Mesendoderm (in vitro differentiated cells): ENCODE measurements at places on chromosomes 6 and 20.

GRCh38 chr6:38057994-38058393, 238.5 kb downstream of the ZFAND3 start:
- no peak for DNase-seq

- no peak for DNase-seq
These were observed 264.9 kb downstream of the TBC1D7 start for GRCh38 chr6:13063300-13063918.

DNA sequence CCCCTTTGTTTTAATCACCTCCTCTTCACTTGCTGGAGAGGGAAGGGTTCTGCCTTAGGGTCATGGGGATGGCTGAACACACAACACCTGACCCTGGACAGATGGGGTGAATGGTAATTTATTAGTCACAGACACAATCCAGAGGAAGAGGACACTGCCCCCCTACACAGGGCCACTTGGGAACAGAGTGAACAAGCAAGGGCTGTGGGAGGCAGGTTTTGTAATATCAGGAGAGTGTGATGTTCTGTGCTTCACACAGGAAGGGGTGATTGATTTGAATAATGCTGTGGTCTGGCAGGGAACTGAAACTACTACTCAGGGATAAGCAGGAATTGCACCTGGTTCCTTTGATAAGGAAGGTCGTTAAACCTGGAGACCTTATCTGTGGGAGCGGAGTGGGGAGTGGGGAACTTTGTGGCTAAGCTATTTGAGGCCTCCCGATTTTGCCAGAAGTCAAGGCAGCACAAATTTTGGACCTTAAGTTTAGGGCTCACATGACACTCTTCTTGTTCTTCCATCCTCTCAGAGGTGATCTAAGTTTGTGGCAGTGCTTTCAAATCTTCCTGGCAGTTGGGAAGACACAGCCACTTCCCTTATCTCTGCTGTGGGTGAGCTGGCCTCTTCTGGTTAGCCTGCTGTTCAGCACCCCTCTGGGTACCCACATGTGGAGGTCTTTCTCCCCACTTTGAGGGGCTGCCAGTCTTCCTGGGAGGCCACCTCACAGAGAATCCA, 77.8 kb downstream of the CD164 start:
- peak; percentile 62 for DNase-seq

DNA sequence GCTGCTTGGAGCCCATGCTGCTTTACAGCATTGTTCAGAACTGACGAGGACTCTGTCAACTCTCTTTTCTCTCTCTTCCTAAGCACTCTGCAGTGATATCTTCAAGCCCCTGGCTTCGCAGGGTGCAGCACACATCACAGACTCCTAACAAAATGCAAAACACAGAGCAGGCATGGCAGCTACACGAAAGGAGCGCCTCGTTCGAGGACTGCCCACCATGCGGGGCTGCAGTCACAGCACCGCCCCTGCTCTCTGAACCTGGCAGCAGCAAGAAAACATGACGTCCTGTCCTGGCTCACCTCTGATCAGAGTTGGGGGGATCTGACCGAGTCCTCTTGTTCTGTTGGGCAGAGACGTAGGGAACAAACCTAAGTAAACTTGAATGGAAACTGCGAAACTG, 281.7 kb downstream of the CDH26 start:
- no peak for DNase-seq

DNA sequence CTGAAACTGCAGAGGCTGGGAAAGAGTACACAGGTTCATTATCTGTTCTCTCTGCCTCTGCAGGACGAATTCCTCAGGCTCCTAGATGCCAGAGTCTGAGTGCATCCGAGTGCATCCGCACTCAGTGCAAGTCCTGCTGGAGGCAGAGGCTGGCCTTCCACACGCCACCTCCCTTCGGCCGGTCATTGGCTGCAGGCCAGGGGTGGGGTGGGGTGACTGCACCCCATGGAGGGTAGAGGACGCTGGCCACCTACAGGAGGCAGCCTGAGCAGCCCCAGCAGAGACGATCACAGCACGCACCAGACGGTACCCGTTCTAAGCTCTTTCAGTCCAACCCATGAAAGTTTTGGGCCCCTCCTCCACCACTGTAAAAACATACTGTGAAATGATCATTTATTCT, 11.7 kb downstream of the SFT2D1 start:
- peak; percentile 96 for DNase-seq

DNA sequence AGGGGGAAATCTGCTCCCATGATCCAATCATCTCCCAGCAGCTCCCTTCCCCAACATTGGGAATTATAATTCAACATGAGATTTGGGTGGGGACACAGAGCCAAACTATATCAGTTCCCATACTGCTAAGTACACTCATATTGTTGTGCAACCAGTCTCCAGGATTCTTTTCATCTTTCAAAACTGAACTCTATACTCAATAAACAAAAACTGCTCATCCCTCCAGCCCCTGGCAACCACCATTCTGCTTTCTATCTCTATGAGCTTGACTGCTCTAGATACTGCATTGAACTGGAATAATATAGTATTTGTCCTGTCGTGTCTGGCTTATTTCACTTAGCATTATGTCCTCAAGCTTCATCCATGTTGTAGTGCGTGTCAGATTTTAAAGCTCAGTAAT, 42.9 kb downstream of the STX11 start:
- DNase-seq: no peak

DNA sequence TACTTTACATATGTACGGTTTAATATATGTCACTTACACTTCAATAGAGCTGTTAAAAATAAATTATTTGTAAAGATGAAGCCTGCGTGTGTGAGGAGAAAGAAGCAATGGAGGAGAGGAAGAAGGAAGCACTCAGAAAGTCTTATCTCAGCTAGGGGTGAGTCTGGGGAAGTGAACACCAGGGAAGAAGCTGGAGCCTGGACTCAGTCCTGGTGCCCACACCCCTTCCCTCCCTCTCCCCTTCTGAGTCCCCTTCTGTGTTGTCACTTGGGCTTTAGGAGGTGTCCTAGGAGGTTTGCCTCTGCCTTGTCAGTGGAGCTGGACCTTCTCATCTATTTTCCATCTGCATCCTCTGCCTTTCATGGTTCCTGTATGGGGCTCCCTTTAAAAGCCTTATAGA, 1.9 kb downstream of the SIRPB2 start:
- no peak for DNase-seq

- no peak for DNase-seq
These were observed 1.9 kb downstream of the DDAH2 start for GRCh38 chr6:31727034-31727716.

DNA sequence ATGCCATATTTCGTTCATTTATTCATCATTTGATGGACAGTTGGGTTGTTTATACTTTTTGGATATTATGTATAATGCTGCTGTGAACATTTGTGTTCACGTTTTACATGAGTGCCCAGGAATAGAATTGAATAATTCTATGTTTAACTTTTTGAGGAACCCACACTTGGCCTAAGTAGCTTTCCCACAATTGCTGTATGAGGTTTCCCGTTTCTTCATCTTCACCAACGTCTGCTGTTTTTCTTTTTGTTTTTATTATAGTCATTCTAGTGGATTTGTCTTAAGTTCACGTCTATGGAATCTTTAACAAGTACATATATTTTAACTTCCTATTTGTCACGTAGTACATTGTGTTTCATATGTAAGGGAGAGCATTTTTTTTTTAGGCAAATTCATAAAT, 110.3 kb downstream of the JARID2 start:
- no peak for DNase-seq

DNA sequence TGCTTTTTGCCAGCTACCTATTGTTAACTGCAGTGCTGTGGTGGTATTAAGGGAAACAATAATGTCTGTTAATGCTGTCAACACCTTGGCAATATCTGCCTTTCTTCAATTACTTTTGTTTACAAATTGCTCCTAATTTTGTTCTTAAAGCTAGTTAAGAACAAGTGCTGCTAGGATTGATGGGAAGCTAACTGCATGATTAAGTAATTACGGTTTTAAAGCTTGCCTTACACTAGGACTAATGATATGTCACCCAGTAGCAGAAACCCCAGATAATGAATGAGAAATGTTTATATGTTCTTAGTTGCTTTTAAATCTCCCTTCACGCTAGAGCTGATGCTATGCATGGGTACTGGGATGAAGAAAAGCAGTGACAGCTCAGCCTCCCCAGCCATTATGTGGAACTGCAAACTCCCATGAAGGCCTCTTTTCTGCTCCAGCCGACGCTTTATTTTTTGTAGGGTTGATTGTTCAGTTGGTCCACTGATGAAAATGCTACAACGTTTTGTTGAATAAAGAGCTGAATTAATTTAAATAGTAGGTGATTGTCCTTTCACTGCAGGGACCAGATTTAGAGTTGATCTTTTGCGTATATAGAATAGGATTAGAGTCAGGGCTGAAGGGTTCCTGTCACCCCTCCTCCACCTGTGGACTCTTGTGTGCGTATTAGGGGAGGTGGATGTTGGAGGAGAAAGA, 610.5 kb downstream of the TFAP2B start:
- no peak for DNase-seq

- DNase-seq: no peak
These were observed 7.0 kb upstream of the C20orf144 start for GRCh38 chr20:33655164-33655563.

- no peak for DNase-seq
These were observed 101.2 kb downstream of the SCP2D1 start for GRCh38 chr20:18914796-18915195.

DNA sequence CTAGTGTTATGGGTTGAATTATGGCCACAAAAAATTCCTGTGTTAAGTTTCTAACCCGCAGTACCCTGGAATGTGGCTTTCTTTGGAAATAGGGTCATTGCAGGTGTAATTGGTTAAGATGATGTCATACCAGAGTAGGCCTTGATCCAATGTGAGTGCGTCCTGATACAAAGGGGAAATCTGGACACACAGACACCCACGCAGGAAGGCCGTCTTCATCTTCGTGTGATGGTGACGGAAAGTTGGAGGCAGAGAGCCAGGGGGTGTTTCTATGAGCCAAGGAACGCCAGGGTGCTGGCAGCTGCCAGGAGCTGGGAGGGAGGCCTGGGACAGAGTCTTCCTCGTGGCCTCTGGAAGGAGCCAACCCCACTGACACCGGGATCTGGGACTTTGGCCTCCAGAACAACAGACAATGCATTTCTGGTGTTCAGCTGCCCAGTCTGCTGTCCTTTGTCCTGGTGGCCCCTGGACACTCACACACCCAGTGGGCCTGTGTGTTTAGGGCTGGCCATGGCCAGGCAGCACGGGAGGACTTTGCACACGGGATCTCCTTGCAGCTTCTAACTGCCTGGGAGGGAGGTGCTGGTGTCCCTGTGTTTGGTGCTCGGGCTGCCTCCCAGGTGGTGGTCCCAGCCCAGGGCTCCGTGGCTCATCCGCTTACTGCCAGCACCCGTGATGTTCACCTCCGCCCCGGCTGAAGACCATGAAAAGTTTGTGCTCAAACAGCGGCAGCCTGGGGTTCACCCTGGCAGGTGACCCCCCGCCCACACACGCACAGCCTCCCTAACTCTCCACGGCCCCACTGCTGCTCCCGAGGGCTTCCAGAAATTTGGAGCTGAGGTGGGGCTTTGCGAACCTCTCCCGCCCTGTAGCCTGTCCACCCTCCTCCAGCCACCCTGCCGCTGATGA, 53.4 kb upstream of the GATA5 start:
- no peak for DNase-seq

GRCh38 chr6:157133856-157134255, 189.5 kb downstream of the TMEM242 start:
- no peak for DNase-seq

DNA sequence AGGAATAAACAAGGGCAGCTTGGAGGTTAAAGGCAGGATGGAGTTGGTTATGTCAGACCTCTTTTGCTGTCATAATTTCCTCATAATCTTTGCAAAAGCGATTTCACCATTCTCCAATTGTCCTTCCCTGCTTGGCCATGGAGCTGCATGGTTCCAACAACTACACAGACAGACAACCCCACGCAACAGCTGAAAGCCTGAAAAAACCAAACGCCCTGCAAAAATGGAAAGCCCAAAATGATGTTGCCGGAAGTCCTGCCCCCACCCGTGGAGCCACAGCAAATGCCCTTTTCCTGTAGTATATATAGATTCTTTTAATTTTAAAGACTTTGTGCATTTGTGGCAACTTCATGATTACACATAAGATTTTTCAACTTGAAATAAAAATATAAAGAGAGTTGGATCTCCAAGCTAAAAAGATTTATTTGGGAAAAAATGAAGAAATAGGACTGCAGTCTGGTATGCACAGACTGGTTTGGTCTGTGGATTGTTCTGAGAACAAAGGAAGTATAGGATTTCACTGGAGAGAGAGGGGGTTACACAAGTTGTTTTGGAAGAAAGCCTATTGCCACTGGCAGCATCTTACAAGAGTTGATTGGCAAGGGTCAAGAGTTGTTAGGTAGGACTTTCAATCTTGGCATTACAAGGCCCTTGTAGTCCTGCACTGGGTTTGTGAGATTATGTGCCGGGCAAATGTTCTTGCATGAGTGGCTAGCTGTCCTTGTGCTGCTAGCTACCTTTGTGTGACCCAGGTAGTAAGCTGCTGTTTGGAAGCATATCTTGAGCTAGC, 190.0 kb downstream of the C6orf118 start:
- DNase-seq: peak; percentile 42

DNA sequence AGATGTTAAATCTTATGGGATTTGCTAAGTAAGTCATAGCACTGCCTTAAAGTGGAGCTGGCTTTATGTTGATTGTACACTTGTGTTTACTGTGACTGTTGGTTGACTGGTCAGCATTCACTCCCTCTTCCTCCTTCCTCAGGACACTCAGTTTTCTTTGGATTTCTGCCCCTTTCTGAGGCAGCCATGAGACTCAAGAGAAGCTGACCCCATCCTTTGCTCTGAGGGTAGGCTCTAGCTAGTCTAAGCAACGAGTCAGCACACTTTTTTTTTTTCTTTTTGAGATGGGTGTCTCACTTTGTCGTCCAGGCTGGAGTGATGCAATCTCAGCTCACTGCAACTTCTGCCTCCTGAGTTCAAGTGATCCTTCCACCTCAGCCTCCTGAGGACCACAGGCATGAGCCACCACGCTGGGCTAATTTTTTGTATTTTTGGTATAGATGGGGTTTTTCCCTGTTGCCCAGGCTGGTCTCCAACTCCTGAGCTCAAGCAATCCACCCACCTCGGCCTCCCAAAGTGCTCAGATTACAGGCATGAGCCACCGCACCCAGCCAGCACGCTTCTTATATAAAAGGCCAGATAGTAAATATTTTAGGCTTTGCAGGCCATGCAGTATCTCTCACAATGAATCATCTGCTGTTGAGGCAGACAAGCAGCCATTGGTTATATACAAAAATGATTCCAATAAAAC, 191.4 kb downstream of the NFATC2 start:
- no peak for DNase-seq

- DNase-seq: peak; percentile 41
These were observed 117.0 kb downstream of the RTN4IP1 start for GRCh38 chr6:106512048-106512967.

- no peak for DNase-seq
These were observed 604.4 kb upstream of the NOX3 start for GRCh38 chr6:156060013-156060412.

- no peak for DNase-seq
These were observed 31.1 kb downstream of the SERPINB6 start for GRCh38 chr6:2940010-2940850.
